Caki2 (cell line): ENCODE measurements at places on chromosomes 3 and 15.

GRCh38 chr15:32853592-32853991, 135.8 kb downstream of the GREM1 start:
- DNase-seq = no peak

DNA sequence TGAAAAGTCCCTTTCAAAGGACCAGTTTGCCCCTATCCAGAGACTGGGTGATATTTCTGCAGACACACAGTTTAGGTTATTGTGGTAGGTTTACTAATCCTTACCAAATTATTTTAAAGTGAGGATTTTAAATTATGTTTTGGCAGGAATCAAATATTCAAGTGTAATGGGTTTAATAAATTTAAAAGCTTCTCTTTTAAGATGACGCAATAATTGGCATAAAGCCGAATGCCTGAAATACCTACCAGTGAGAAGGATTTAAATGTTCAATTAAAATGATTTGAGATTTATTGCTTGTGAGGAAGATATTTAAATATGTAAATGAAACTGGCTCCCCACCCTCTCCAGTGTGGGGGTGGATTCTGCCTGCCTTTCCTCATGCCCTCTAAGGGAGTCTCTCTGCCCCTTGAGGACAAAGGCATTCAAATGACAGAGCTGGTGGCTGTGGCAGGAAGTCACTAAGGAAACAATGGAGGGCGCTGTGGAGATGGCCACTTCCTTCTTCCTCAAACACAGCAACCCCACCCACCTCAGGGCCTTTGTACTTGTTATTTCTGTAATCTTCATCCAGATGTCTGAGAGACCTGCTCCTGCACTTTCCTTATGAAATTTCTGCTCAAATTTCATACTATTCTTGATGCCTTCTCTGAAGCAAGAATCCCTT, 131.7 kb downstream of the TNIK start:
- no peak for DNase-seq

DNA sequence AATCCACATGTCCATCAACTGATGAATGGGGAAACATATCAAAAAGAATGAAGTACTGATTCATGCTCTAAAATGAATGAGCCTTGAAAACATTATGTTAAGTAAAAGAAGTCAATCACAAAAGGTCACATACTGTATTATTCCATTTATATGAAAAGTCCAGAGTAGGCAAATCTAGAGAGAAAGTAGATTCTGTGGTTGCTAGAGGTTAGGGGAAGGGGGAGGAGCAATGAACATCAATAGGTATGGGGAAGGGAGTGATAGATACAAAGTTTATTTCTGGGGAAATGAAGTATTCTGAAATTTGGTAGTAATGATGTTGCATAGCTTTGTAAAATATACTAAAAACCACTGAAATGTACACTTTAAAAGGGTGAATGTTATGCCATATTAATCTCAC, 14.5 kb downstream of the SERP1 start:
- no peak for DNase-seq

- DNase-seq = no peak
Measured at GRCh38 chr3:71371282-71371681, 212.2 kb downstream of the FOXP1 start.

- no peak for DNase-seq
Measured at GRCh38 chr3:127162947-127163645, 29.8 kb upstream of the PRR23E start.

GRCh38 chr15:90594301-90594738, 64.6 kb downstream of the CRTC3 start:
- DNase-seq = peak; percentile 16

DNA sequence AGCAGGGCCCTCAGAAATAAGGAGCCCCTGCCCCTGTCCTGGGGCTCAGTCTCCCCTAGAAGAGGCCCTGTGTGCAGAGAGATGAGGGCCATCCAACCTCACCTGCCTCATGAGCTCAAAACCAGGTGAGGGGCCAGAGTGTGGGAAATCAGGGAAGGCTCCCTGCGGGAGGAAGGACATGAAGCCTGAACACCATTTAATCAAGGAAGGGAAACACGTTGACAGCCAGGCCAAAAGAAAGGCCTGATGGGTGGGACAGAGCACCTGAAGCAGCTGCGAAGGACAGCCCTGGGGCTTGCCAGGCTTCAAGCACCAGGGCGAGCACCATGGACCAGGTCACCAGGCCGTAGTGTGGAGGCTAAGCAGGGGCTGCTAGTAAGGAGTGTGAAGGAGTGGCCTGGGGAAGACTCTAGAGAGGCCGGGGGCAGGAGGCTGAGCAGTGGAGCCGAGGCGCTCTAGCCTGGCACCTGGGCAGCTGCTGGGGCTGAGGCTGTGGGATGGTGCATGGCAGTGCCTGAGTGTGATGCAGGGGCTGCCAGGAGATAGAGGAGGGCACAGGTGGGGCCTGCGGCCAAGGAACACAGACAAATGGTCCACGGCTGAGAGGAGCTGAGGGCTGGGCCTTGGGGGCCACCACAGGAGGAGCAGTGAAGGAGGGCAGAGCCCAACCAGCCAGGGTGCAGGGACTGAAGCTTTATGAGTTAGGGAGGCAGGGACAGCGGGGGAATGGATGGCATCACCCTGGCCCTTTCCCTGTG, 16.1 kb downstream of the ACAA1 start:
- no peak for DNase-seq

GRCh38 chr3:127153506-127153815, 39.5 kb upstream of the PRR23E start:
- DNase-seq = no peak

- DNase-seq = no peak
Measured at GRCh38 chr15:70876011-70876410, 16.2 kb downstream of the THAP10 start.

GRCh38 chr3:50652709-50653108, 22.0 kb upstream of the DOCK3 start:
- peak; percentile 56 for DNase-seq

- DNase-seq = no peak
Measured at GRCh38 chr3:138359148-138359918, 11.0 kb downstream of the MRAS start.

GRCh38 chr15:57751177-57751800, 44.8 kb downstream of the POLR2M start:
- peak; percentile 7 for DNase-seq

GRCh38 chr3:159850481-159850880, 138.2 kb upstream of the IL12A start:
- DNase-seq = no peak

DNA sequence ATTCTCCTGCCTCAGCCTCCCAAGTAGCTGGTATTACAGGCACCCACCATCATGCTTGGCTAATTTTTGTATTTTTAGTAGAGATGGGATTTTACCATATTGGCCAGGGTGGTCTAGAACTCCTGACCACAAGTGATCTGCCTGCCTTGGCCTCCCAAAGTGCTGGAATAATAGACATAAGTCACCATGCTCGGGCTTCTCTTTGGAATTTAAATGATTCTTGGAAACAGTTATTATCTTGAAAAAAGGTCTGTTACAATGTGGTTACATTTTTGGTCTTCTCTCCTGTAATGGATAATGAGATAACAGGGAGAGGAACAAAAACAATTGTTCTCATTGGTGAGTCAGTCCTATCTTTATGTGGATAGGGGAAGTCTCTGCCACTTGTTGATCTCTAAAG, 59.8 kb upstream of the AADACL2 start:
- DNase-seq = no peak

GRCh38 chr3:170438836-170439235, 20.2 kb downstream of the CLDN11 start:
- no peak for DNase-seq

DNA sequence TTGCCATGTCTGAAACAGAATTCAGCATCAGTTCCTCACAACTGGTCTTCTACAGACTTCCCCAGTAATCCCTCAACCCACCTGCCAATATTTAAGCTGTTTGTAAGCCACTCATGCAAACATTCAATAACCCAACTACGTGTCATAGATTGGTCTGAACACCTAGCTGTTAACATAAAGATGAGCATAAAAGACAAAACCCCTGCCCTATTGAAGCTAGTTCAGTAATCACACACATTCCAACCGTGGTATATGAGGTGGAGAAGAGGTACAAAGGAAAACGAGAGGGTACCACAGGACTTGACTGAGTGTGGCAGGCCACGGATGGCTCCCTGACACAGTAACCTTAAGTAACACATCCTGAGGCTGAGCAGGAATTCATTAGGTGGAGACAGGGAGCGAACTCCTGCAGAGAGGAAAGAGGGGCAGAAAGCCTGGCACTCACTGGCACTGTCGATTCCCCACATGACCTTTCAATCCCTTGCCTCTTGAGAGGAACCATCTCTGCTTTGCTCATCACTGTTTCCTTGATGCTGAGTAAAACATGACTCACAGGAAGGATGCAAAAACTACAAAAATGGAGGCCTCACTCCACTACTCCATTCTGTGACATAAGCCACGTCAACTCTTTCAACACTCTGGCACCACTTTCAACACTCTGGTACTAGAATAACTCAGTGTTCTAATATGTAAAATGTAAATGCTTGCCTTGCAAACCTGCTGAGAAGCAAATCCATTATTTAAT, 31.3 kb downstream of the RPN1 start:
- no peak for DNase-seq

DNA sequence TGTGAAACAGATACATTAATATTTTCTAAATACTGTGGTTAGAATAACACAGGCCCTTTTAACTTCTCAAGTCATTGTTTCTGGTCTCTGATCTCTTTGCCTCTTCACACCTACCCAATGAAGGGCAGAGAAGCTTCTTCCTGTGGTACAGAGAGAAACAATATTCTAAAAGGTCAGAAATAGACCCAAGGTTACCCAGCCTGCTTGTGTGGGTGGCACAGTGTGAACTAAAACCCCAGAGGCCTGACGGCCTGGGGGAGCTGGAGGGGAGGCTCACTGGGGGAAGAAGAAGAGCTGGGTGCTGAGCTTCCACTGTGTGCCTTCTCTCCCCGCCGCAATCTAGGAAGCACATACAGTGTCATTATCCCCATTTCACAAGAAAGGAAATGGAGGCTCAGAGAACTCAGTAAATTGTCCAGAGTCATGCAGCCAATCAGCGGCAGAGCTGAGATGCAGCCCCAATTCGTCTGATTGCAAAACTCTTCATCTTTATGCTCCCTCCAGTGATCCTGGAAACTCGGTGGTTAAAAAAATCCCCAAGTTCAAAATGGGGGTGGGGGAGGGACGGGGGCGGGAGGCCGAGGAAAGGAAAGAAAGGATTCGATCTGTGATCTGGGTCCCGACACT, 64.1 kb upstream of the HEG1 start:
- no peak for DNase-seq

GRCh38 chr3:65650247-65650646, 388.5 kb downstream of the MAGI1 start:
- DNase-seq = no peak

DNA sequence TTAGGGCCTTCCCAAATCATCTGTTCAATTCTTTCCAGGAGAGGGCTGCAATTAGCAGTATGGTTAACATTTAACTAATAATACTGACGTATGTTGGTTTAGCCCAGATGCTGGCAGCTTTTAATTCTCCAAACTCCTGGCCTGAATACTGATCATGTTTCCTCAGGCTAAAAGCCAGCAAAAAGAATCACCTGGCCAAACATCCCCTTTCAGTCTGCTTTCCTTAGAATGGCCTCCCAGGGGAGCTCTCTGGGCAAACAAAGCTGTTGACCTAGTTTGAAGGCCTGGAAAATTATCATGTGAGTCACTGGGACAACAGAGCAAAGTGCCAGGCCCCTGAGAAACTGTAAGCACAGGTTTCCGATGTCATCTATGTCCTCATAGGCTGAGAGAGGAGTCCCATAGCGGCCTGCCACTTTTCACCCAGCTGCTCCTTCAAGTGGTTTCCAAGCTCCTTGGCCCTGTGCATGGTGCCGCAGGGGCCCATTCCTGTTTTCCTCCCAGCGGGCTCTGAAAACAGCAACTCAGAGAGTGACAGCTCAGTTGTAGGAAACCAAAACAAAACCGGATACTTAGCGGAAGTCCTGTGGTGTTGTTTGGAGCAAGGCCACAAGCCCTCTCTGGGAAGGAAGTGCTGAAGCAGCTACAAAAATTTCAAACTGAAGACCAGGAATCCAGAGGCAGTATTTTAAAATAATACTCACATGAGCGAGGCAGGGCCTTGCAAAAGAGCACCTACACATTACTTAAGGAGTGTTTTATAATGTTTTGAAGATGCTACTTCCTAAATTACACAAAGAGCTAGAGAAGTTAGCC, 36.5 kb upstream of the RAB11A start:
- peak; percentile 99 for DNase-seq

- no peak for DNase-seq
Measured at GRCh38 chr15:39621210-39621609, 40.3 kb downstream of the THBS1 start.

DNA sequence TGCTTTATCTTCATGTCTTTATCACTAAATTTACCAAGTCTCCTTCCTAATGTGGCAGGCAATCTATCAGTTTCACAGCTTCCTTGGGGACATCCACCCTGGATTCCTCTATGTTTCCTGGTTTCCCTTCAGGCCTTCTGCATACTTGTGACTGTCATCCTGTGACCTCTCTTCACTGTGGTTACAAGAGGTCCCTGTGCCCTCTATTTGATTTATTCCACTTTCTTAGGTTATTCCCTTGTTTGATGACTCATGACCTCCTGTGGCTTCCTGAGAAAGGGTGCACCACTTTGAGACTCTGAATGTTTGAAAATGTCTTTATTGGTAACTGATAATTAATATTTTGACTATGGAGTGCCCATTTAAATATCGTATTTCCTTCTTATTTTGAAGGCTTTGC, 60.5 kb upstream of the KY start:
- DNase-seq = no peak

GRCh38 chr3:170063691-170064090, 25.9 kb downstream of the GPR160 start:
- DNase-seq = no peak

DNA sequence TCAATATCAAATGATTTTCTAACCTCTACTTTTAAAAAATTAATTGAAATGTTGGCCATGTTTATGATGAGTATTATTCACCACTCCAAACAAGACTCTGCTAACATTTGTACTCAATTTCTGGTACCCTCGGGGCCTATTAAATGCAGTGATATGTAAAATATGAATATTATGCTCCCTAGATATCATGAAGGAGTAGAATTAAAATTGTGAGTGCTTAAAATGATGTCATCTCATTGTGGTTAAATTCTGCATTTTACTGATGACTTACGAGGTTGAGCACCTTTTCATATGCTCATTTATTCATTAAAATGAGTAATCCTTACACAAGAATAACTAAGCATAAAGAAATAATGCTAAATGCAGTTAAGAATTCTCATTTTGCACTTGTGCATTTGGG, 159.9 kb downstream of the OCA2 start:
- no peak for DNase-seq

GRCh38 chr15:89002281-89002761, 85.9 kb upstream of the ABHD2 start:
- DNase-seq = peak; percentile 63

GRCh38 chr15:73368301-73369136, at the start of gene HCN4:
TSS of gene HCN4 (minus strand) at chr15:73368958. CDS start at chr15:73368270, 688 bp downstream.
- DNase-seq = peak; percentile 33
